ENCODE measurements at places on chromosomes 6 and 20.

DNA sequence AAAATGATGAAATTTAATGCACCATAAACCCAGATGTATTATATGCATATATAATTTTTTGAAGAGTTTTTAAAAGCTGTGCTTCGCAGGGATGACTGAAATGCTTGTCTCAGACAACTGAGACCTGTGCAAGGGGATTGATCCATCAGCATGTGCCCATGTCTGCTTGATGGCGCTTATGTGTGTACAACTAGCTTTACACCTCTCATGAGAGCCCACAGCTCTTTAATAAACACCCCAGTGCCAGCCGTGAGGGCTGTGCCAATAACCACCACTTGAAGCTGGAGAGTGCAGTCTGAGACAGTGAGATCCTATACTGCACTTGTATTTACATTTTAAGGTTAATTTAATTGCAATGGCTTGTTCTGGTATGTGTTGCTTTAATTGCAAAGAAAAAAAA, 225.5 kb downstream of the BCKDHB start:
- H3K36me3 ChIP-seq: no peaks in the 10 kb centered on the region
- no peaks in the 10 kb centered on the region for H3K27me3 ChIP-seq
- no peak for DNase-seq
- no peak overlapping the region for H3K4me3 ChIP-seq

GRCh38 chr6:39453241-39453640, 130.7 kb upstream of the KCNK16 start:
- no peak for DNase-seq
- no peaks in the 10 kb centered on the region for H3K4me1 ChIP-seq
- H3K36me3 ChIP-seq: no peaks in the 10 kb centered on the region
- no peak overlapping the region for H3K27ac ChIP-seq

- no peaks in the 10 kb centered on the region for H3K36me3 ChIP-seq
- no peaks in the 10 kb centered on the region for H3K27me3 ChIP-seq
- no peak overlapping the region for H3K27ac ChIP-seq
- H3K4me3 ChIP-seq: no peak overlapping the region
Measured at GRCh38 chr6:107398001-107398400, 61.4 kb downstream of the PDSS2 start.

GRCh38 chr20:62970307-62971210, 18.1 kb downstream of the SLC17A9 start:
- no peak overlapping the region for H3K4me3 ChIP-seq
- DNase-seq: no peak
- no peaks in the 10 kb centered on the region for H3K36me3 ChIP-seq
- H3K4me1 ChIP-seq: peaks cover 10% of the 10 kb centered on the region

DNA sequence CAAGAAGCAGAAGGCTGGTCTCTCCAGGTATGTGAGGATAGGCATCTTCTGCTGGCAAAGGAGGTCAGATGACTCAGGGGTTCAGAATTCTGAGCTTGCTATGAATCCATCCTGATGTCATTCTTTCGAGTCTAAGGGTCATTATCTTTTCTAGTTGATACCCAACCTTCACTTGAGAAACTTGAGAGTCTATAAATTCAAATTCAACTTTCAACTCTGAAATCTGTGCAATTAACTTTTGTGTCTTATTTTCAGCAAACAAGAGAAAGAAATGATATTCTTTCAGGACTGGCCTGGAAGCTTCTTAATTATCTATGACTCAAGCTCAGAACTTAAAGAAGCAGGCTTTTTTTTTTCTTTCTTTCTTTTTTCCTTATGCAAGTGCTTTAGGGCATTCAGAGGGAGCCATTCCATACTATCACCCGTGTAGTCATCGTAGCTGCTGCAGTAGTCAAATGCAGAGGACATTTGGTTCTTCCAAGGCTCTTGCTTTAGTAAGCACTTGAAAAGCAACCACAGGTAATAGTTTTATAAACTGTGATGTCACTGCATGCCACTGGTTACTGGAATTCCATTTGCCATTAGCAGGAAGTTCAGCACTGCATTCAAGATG, 93.0 kb downstream of the ADTRP start:
- H3K4me3 ChIP-seq: no peak overlapping the region
- H3K27ac ChIP-seq: no peak overlapping the region
- peak; percentile 36 for DNase-seq
- H3K36me3 ChIP-seq: no peaks in the 10 kb centered on the region

- peaks cover 4% of the 10 kb centered on the region for H3K36me3 ChIP-seq
- H3K4me1 ChIP-seq: no peaks in the 10 kb centered on the region
- no peak for DNase-seq
- no peak overlapping the region for H3K4me3 ChIP-seq
- H3K27ac ChIP-seq: peak overlapping the region; percentile 39
Measured at GRCh38 chr20:37394543-37395409, 48.8 kb downstream of the SRC start.

GRCh38 chr6:132483779-132484679, 28.9 kb downstream of the STX7 start:
- no peak overlapping the region for H3K27ac ChIP-seq
- H3K27me3 ChIP-seq: no peaks in the 10 kb centered on the region
- H3K36me3 ChIP-seq: no peaks in the 10 kb centered on the region
- peak; percentile 47 for DNase-seq
- no peaks in the 10 kb centered on the region for H3K4me1 ChIP-seq
- no peak overlapping the region for H3K4me3 ChIP-seq

DNA sequence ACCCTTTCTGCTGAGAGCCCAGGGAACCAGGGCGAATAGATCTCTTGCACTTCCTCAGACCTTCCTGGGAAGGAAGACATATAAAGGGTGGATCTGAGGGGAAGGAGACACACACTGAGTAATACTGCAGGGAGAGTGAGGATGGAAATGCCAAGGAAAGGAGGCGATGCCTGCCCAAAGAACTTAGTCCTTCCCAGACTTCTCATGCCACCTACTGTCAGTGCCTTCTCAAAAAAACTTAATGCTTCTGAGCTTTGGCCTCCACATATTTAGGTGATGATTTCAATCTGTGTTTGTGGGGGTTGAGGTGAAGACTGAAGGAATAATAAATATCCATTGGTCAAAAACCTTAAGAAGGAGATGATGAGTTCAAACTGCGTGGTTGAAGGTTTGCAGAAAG, 9.7 kb downstream of the BTN3A1 start:
- no peak overlapping the region for H3K4me3 ChIP-seq
- no peaks in the 10 kb centered on the region for H3K36me3 ChIP-seq
- DNase-seq: no peak
- no peak overlapping the region for H3K27ac ChIP-seq
- H3K4me1 ChIP-seq: peaks cover 6% of the 10 kb centered on the region

DNA sequence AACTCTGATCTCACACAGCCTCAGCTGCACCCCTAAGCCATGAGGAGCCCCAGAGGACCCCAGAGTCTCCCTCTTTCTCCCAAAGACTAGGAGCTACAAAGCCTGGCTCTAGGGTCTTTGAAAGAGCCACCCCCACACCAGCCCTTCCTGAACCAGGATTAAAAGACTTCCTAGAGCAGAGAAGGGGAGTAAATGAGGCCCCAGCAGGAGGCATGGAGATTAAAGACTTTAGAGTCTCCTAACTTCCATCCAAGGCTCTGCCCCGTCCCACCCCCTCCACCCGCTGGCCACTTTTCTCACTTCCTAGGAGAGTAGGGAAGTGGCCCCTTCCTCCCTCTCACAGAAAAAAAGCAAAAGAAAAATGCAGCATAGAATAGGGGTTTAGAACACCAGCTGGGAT, 1.7 kb downstream of the PREX1 start:
- no peak overlapping the region for H3K27ac ChIP-seq
- no peaks in the 10 kb centered on the region for H3K27me3 ChIP-seq
- H3K4me3 ChIP-seq: no peak overlapping the region
- H3K36me3 ChIP-seq: no peaks in the 10 kb centered on the region
- peaks cover 8% of the 10 kb centered on the region for H3K4me1 ChIP-seq

DNA sequence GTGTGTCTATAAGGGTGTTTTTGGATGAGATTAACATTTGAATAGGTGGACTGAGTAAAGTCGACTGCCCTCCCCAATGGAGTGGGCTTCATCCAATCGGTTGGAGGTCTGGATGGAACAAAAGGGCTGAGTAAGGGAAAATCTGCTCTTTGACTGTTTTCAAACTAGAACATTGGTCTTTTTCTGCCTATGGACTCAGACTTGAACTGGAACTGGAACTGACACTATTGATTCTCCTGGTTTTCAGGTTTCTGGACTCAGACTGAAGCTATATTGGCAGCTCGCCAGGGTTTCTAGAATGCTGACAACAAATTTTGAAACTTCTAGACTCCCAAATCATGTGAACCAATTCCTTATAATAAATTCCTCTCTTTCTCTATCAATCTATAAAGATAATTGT, 498.9 kb upstream of the EPHA7 start:
- H3K36me3 ChIP-seq: no peaks in the 10 kb centered on the region
- H3K4me1 ChIP-seq: no peaks in the 10 kb centered on the region
- H3K4me3 ChIP-seq: no peak overlapping the region
- H3K27me3 ChIP-seq: no peaks in the 10 kb centered on the region
- no peak for DNase-seq

- peak overlapping the region; percentile 96 for H3K27ac ChIP-seq
- no peaks in the 10 kb centered on the region for H3K36me3 ChIP-seq
- peaks cover 76% of the 10 kb centered on the region for H3K4me1 ChIP-seq
- no peak overlapping the region for H3K4me3 ChIP-seq
- H3K27me3 ChIP-seq: no peaks in the 10 kb centered on the region
Measured at GRCh38 chr6:30752157-30752927, 8.0 kb upstream of the IER3 start.

DNA sequence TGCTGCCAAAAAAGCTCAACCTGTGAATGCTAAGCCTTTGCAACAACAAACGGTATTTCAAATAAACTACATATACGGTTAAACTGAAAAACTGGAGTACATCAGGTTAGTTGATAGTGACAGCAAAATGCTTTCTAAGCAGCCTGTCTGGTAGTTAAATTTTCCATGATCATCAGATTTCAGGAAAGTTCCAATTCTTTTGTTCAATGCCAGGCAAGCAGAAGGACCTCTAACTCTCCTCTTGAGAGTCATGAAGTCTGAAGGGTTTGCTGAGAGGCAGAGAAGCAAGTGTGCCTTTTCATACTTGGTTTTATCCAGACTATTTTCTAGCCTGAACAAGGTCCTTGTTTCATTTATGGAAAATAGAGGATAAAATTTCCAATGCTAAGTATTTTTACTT, 4.5 kb downstream of the FLRT3 start:
- DNase-seq: no peak
- no peaks in the 10 kb centered on the region for H3K4me1 ChIP-seq
- H3K36me3 ChIP-seq: no peaks in the 10 kb centered on the region
- H3K27ac ChIP-seq: no peak overlapping the region

DNA sequence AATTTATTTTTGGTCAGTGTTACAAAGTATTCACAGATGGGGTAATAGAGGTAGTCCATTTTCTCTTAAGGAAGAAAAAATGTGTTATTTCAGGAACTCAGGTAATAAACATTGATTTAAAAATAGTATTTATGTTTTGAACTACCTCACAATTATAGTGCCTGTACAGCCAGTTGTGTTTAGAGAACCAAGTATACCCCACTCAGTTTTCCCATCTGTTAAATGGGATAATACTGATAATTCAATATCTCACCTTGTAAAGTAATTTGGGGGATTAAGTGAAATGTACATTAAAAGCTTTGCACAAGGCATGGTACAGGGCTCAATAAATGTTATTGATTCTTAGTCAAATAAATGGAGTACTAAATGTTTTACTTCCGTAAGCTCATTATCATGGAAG, 4.7 kb downstream of the ZNF451 start:
- H3K36me3 ChIP-seq: peaks cover 17% of the 10 kb centered on the region
- peaks cover 6% of the 10 kb centered on the region for H3K4me1 ChIP-seq
- H3K4me3 ChIP-seq: no peak overlapping the region
- no peak for DNase-seq

- DNase-seq: no peak
- H3K4me3 ChIP-seq: no peak overlapping the region
- H3K27ac ChIP-seq: peak overlapping the region; percentile 95
- H3K27me3 ChIP-seq: no peaks in the 10 kb centered on the region
Measured at GRCh38 chr6:20876561-20876960, 342.3 kb downstream of the CDKAL1 start.

GRCh38 chr6:69732640-69733039, 64.2 kb downstream of the LMBRD1 start:
- no peaks in the 10 kb centered on the region for H3K27me3 ChIP-seq
- H3K4me1 ChIP-seq: no peaks in the 10 kb centered on the region
- H3K4me3 ChIP-seq: no peak overlapping the region
- H3K27ac ChIP-seq: no peak overlapping the region
- H3K36me3 ChIP-seq: no peaks in the 10 kb centered on the region

- no peak overlapping the region for H3K27ac ChIP-seq
- no peak overlapping the region for H3K4me3 ChIP-seq
- peaks cover 63% of the 10 kb centered on the region for H3K4me1 ChIP-seq
- H3K27me3 ChIP-seq: no peaks in the 10 kb centered on the region
- no peak for DNase-seq
Measured at GRCh38 chr6:53044572-53044971, 20.6 kb upstream of the FBXO9 start.

DNA sequence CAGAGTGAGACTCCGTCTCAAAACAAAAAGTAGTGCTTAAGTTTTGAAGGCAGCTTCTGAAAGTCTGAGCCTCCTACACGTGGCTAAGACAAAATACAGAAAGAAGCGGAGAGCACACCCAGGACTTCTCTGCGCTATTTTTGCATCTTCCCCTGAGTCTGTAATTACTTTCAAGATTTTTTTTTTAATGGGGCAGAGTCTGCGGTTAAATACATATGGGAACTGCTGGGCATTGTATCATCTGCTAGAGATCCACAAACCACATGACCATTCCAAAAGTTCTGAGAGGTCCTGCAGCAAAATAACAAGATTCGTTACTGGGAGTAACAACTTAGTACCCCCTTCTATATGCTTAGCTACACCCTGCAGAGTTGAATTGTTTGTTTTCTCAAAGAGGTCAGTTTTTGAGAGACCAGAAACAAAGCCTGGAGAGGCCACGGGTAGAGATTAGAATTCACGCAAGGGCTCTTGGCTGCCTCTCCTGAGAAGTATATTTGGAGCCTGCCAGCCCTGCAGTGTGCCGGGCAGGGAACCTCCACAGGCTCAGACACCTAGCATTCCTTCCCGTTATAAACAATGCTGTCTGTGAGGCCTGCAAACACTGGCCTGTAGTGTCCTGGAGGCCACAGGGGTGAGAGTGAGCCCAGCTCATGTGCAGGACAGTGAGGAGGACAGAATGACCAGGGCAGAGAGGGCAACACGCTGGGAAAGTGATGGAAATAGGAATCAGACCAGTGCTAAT, 48.2 kb upstream of the FAM50B start:
- no peak for DNase-seq
- peaks cover 18% of the 10 kb centered on the region for H3K4me1 ChIP-seq
- H3K36me3 ChIP-seq: no peaks in the 10 kb centered on the region
- no peak overlapping the region for H3K27ac ChIP-seq
